Cortex of kidney (tissue), 1 donor: ENCODE measurements at places on chromosomes 12 and 14.

DNA sequence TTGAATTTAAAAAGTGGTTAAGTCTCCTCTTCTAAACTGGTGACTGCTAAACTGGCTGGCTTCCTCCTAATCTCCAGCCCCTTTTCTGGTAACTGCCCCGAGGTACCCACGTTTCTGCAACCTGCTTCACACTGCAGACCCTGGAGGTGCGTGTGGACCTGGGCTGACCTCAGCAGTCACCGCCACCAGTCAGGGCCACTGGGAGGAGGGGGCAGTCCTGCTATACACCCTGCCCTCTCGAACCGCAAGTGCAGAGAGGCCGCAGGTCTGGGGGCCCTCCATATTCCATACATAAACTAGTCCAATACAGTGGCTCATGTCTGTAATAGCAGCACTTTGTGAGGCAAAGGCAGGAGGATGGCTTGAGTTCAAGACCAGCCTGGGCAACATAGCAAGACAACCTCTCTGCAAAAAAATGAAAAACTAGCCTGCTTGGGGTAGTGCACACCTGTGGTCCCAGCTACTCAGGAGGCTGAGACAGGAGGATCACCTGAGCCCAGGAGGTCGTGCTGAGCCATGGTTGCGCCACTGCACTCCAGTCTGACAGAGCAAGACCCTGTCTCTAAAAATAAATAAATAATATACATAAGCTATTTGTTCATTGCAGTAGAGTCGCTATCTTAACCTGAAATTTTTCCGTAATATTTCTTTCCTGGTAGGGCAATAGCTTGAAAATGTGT lies 25.6 kb downstream of the VPS37B start:
- no peak for DNase-seq

- DNase-seq, result no peak
Measured at GRCh38 chr12:50677858-50678257, 86.0 kb upstream of the ATF1 start.

DNA sequence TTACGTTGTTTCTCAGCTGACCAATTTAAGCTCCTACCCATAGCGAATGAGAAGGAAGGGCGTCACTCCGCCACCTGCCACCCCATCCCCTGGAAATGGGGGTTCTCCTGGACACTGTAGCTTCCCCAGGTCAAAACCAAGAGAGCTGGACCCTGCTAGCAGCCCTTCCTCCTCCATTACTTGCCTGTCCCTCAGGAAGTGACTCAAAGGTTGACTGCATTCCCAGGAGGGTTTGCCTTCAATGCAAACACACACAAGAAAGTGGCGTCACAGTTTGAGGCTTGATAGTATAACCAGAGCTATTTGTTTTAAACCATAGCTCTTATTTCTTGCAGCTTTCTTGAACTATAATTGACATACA lies 79.1 kb downstream of the KCNK13 start:
- DNase-seq, result no peak

DNA sequence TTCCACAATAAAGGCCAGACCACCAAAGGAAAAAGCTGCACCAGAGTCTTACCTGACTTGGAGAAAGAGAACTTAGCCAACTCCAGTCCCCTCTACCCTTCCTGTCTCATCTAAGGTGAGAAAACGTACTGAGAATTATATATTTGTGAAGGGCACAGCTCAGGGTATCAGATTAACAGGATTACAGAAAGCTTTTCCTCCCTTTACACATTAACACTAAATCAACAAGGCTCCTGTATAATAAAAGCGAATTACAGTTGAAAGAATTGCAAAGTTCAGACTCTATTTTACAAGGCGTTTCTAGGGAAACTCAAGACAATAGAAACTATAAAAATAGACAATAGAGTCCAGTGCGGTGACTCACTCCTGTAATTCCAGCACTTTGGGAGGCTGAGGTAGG lies 82.7 kb upstream of the RPL10L start:
- DNase-seq, result no peak

DNA sequence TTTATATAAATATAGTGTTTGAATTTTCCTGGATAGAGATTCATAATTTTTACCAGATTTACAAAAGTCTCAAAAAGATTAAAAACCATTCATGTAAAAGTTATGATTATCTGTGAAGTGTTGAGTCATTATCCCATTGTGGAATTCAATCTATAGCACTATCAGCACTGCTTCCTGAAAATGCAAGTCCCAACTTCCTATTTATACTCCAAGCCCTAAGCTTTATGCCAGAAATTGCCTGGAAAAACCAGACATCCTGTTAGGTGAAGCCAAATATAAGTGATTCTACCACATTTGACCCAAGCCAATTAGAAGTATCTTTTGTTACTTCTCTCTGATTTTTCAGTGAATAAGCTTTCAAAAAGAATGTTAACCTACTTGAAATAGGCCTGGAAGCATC lies 129.1 kb downstream of the GPR135 start:
- no peak for DNase-seq

GRCh38 chr14:105591052-105591451 lies 64.7 kb downstream of the TMEM121 start:
- no peak for DNase-seq

GRCh38 chr12:14452336-14452735 lies 86.9 kb downstream of the ATF7IP start:
- DNase-seq, result no peak

DNA sequence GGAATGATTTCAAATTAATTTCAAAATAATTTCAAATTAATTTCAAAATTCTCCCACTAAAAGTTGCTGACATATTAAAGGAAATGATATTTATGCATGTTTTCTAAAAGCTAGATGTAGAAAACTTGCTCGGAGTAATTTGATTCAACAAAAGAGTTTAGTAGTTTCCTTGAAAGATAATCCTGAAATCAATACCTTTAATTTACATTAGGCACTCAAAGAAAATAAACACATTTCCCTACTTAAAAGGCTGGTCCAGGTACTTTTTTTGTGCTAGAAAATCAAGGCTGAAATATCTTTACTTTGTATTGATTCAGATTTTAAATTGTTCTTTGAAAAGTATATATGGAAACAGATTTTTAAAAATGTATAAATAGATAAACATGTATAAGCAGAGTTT lies 370.5 kb downstream of the RAD51B start:
- DNase-seq, result no peak

- no peak for DNase-seq
Measured at GRCh38 chr14:68808696-68809480, 16.0 kb upstream of the ZFP36L1 start.

- DNase-seq, result no peak
Measured at GRCh38 chr12:12683136-12683697, 12.8 kb downstream of the GPR19 start.

GRCh38 chr14:68285421-68286179 lies 466.0 kb downstream of the RAD51B start:
- DNase-seq, result no peak

DNA sequence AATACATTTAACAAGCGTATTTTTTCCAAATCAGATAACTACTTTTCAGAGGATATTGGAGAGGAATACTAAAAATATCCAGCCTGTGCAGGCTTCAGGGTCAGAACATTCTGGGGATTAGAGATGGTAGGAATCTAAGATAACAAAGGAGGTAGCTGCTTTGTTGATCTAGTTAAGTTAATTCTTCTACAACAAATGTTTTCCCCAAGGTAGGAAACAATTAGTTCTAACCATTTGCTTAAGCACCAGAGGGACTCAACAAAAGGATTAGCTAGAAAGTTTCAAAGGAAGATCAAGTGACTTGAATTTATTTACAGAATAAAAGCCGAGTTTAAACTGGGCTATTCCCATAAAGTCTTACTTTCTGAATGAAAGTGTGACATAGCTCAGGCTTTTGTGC lies 524.2 kb downstream of the TMTC2 start:
- no peak for DNase-seq

DNA sequence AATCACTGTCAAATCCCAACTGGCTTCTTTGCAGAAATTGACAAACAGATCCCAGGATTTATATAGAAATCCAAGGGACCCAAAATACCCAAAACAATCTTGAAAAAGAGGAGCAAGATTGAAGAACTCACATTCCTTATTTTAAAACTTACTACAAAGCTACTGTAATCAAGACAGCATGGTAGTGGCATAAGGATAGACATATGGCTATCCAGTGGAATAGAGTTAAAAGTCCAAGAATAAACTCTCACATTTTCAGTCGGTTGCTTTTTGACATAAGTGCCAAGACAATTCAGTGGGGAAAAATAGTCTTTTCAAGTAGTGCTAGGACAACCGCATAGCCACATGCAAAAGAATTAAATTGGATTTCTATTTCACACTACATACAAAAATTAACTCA lies 81.0 kb upstream of the HOXC13 start:
- no peak for DNase-seq

DNA sequence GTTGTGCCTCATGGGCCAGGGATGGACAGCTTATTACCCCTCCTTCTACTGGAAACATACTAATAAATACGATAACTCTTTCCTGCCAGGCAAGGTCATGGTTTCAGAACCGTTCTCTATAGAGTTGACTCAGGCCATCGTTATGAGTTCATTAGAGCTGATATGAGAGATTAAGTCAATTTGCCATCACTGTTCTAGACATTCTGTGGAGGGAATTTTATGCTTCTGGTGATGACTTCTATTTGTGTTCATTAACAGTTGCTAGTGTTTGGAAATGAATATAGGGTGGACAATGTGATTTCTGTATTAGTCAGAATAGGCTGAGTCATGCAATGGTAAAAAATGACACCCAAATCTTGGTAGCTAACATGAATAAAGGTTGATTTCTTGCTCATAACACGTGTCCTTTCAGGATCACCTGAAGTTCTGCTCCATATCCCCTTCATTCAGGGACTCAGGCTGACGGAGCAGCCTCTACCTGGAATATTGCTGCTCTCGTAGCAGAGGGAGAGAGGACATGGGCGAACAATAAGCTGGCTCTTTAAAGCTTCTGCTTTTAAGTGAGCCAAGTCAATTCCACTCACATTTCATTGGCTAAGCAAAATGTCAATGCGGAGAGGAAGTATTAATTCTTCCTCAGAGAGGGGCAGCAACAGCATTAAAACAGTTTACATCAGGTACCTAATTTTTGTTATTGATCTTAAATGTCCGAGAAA lies 18.5 kb upstream of the TBPL2 start:
- no peak for DNase-seq

- no peak for DNase-seq
Measured at GRCh38 chr12:120764816-120765215, 39.2 kb downstream of the ACADS start.

DNA sequence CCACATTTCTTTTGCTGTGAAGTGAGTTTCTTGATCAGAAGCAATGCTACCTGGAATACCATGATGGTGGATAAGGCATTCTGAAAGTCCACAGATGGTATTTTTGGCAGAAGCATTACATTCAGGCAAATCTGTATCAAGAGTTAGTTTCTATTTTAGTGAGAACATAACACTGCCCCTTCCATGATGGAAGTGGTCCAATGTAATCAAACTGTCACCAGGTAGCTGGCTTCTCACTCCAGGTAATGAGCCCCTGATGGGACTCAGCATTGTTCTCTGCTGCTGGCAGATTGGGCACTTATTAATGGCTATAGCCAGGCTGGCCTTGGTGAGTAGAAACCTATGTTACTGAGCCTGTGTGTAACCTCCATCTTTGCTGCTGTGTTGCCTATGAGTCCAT lies 80.7 kb downstream of the KCNA5 start:
- no peak for DNase-seq

DNA sequence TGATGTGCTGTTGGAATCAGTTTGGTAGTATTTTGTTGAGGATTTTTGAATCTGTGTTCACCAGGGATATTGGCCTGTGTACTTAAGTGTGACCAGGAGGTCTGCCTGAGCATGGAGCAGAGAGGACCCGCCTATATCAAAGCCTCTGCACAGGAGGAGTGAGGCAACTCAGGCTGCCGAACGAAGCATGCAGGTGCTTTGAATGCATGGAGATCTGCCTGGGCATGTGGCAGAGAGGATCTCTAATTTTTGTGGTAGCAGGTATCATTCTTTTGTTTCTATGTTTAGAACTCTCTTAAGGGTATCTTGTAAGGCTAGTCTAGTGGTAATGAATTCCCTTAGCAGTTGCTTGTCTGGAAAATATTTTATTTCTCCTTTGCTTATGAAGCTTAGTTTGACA lies 26.9 kb downstream of the RAB3IP start:
- no peak for DNase-seq

DNA sequence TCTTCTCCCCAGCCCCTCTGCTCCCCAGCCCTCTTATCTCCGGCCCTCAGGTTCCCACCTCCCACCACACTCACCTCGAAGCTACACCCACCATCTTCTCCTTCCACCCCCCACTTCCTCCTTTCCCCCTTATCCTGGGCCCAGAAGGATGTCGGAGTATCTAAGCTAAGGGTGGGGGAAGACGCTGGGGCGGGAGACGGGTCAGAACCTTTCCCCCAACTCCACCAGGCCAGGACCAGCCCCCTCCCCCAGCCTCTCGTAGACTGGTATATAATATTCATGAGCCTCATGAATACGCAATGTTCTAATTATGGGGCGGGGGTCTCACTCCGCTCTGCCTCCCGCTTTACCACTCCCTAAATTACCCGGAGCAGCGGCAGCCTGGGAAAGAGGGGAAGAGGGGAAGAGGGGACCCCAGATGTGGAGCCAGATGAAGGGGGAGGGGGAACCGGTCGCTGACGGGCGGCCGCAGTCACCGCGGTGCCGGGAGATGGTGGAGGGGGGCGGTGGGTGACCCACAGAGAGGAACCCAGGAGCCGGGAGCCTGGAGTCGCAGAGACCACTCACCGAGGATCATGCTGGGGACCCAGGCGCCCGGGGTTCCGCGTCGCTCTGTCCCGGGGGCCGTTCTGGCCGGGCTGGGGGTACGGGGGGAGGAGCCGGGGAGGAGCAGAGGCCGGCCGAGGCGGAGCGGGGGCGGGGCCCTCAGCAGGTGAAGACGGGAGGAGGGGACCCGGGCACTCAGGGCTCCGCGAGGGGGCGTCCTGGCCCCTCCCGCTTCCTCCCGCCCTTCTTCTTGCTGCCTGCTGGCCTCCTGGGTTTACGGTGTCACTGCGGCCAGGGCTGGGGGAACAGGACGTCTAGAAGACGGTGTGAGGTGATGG lies 6.4 kb upstream of the ZNF385A start:
- no peak for DNase-seq

- DNase-seq, result no peak
Measured at GRCh38 chr14:40574780-40575179, 1031.9 kb upstream of the LRFN5 start.

DNA sequence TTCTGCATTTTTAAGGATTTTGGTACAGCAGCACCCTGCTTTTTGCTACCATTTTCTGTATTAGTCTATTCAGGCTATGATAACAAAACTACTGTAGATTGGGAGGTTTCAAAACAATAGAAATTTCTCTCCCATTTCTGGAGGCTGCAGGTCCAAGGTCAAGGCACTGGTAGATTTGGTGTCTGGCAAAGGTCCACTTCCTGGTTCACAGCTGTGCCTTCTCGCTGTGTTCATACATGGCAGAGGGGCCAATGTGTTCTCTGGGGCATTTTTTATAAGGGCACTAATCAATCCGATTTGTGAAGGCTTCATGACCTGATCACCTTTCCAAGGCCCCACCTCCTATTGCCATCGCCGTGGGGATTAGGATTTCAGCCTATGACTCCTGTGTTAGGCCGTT lies 268.1 kb upstream of the RTL1 start:
- DNase-seq, result no peak

GRCh38 chr12:22059976-22060647 lies 14.1 kb downstream of the CMAS start:
- no peak for DNase-seq
